ENCODE measurements at places on chromosomes 16 and 17. TPM values are rescaled to one million over a fixed set of nuclear protein-coding genes. Genes with fewer than 3 reads are reported as not detected.

Gene PLSCR3
- total RNA-seq = 78.2 TPM

DNA sequence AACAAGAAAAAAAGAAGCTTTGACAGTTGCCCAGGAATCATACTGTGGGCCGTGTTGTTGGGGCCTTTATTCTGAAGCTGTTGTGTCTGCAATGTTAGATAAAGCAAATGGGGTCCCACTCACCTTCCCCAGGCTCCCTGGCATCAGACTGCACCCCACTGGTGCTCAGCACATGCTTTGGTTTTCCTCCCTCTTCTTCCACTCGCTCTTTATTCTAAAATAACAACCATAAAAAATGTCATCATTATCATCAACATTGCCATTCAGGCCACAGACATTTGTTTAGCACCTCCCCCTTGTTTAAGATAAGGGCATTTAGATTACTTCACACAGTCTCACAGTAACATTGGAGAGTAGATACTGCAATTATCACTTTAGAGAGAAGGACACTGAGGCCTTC, 8.2 kb downstream of the MYLK3 start:
- no peak for DNase-seq

- no peak for DNase-seq
Observed at GRCh38 chr17:48570325-48571023, 7.7 kb downstream of the HOXB4 start.

- DNase-seq = no peak
Observed at GRCh38 chr17:50447870-50448595, 20.6 kb downstream of the CHAD start.

DNA sequence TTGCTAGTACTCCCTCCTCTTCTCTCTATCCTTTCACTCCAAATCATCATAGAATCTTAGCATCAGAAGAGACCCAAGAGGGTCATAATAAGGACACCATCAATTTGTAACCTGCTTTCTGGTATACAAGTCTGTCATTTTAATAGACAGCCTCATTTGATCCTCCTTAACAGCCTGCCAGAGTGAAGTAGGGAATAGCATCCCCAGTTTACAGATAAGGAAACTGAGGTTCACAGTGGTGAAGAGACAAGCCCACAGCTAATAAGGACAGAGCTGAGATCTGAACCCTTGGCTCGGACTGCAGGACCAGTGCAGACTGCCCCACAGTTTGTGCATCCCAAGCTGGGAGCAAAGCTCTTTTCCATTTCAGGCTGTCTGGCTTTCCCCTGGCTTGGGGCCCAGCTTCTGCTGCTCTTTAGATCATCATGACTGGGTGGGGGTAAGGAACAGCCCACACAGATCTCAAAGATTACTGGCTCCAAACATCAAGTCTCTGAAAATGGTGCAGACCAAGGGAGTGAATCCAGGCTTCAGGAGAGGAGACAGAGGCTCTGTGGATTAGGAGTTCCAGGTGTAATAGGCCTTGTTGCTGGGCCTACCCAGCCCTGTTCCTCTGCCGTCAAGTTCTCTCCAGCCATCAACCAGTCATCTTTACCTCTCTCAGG, 10.3 kb upstream of the IGFBP4 start:
- DNase-seq = no peak

GRCh38 chr17:7587420-7588151, 2.3 kb downstream of the SOX15 start:
- DNase-seq = no peak

- DNase-seq = no peak
Observed at GRCh38 chr16:10314811-10315210, 71.0 kb upstream of the ATF7IP2 start.

GRCh38 chr16:67163999-67164558, 466 bp upstream of the HSF4 start:
- no peak for DNase-seq

Gene PABPN1L
- not detected for total RNA-seq

Gene CTRB2
- total RNA-seq = not detected

DNA sequence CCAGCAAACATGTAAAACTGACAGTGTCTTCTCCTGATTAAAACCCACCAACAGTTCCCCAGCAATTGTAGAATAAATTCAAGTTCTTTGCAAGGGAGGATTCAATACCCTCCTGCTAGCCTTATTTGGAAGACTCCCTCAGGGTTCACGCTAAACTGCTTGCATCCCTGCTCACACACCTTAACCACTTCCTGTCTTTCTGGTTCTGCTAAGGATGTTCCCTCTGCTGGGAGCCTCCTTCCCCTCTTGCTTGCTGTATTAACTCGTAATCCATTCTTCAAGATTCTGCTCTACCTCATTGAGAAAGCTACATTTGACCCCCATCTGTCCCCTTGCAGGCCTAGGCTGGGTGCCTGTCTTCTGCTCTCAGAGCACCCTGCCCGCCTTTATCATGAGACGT, 2.3 kb upstream of the SHISA6 start:
- DNase-seq = no peak

- no peak for DNase-seq
Observed at GRCh38 chr17:30926516-30926915, 4.8 kb downstream of the ADAP2 start.

Gene NOG
- total RNA-seq = 0.12 TPM

Gene HS3ST3A1
- total RNA-seq = 0.85 TPM

Gene CPD
- total RNA-seq = 34.1 TPM
